H1 (cell line): ENCODE measurements at places on chromosomes 2 and 18. TPM values are rescaled to one million over a fixed set of nuclear protein-coding genes. Genes with fewer than 3 reads are reported as not detected.

The RNU2-63P gene
- 6.6 and 8.3 TPM in 2 replicates for total RNA-seq

- H3K27me3 ChIP-seq = peaks cover 1% of the 10 kb centered on the region
- no peak overlapping the region for H3K4me3 ChIP-seq
- no peak for DNase-seq
- no peaks in the 10 kb centered on the region for H3K4me1 ChIP-seq
- no peak overlapping the region for H3K27ac ChIP-seq
Measured at GRCh38 chr2:12265646-12266045, 451.1 kb upstream of the TRIB2 start.

- H3K36me3 ChIP-seq = no peaks in the 10 kb centered on the region
- DNase-seq = no peak
- H3K27me3 ChIP-seq = no peaks in the 10 kb centered on the region
- H3K4me3 ChIP-seq = peak overlapping the region; percentile 39
- H3K4me1 ChIP-seq = peaks cover 3% of the 10 kb centered on the region
- H3K27ac ChIP-seq = no peak overlapping the region; the same call in 1 of the 2 replicates
Measured at GRCh38 chr2:32947076-32947483, 327 bp downstream of the LTBP1 start.

The DIPK1C gene
- total RNA-seq = not detected in 2 replicates

GRCh38 chr2:7378591-7378990, 461.4 kb downstream of the RNF144A start:
- H3K27me3 ChIP-seq = no peaks in the 10 kb centered on the region
- H3K4me3 ChIP-seq = no peak overlapping the region
- H3K36me3 ChIP-seq = no peaks in the 10 kb centered on the region

The SPP2 gene
- not detected in 2 replicates for total RNA-seq

DNA sequence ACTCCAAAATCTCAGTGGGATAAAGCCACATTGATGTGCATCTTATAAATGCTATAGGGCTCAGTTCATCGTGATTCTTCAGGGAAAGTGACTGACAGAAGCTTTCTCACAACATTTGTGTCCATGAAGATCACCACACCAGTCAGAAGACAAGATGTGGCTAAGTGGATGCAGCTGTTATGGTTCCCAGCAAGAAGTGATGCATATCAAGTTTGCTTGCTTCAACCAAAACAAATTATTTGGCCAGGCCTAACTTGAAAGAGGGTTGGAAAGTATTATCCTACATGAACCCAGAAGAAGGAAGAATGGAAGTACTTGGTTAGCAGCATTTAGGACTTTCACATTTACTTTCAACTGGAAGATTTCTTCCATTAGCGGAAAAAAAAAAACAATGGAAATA, 210.0 kb upstream of the ACVR2A start:
- H3K36me3 ChIP-seq = no peaks in the 10 kb centered on the region
- no peak for DNase-seq
- H3K4me3 ChIP-seq = no peak overlapping the region
- H3K27ac ChIP-seq = no peak overlapping the region

- no peaks in the 10 kb centered on the region for H3K4me1 ChIP-seq
- no peaks in the 10 kb centered on the region for H3K27me3 ChIP-seq
- no peaks in the 10 kb centered on the region for H3K36me3 ChIP-seq
- no peak for DNase-seq
- H3K4me3 ChIP-seq = no peak overlapping the region
Measured at GRCh38 chr2:228657807-228658402, 476.4 kb upstream of the SPHKAP start.

The LIPG gene
- 9.8 and 11.8 TPM in 2 replicates for total RNA-seq

DNA sequence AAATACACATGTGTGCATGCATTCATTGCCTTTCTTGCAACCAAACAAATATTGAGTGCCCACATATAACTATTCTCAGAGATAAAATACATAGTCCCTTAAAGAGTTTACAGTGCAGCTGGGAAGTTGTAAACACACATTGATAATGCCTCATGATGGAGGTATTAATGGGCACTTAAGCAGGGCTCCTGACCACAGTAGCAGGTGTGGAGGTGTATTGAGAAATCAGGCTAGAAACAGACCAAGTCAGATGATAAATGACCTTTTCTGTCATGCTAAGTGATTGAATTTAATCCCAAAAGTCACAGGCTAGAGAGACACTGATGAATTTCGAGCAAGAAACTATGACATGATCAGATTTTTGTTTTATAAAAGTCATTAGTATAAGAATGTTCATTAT, 157.7 kb downstream of the ZNF385B start:
- no peaks in the 10 kb centered on the region for H3K36me3 ChIP-seq
- H3K4me1 ChIP-seq = no peaks in the 10 kb centered on the region
- DNase-seq = no peak
- no peak overlapping the region for H3K4me3 ChIP-seq
- H3K27me3 ChIP-seq = no peaks in the 10 kb centered on the region

GRCh38 chr2:103739186-103739585, 977.4 kb downstream of the TMEM182 start:
- H3K4me1 ChIP-seq = no peaks in the 10 kb centered on the region
- no peaks in the 10 kb centered on the region for H3K36me3 ChIP-seq
- H3K27ac ChIP-seq = no peak overlapping the region
- no peak for DNase-seq

GRCh38 chr18:6650747-6651146, 78.8 kb upstream of the ARHGAP28 start:
- H3K36me3 ChIP-seq = no peaks in the 10 kb centered on the region
- DNase-seq = no peak
- H3K4me1 ChIP-seq = peaks cover 3% of the 10 kb centered on the region
- H3K4me3 ChIP-seq = no peak overlapping the region

The KCNK3 gene
- 0.11 and 0.30 TPM in 2 replicates for total RNA-seq

GRCh38 chr2:19048593-19049266, 309.7 kb downstream of the OSR1 start:
- H3K27me3 ChIP-seq = no peaks in the 10 kb centered on the region
- no peak for DNase-seq
- H3K4me1 ChIP-seq = no peaks in the 10 kb centered on the region
- H3K36me3 ChIP-seq = no peaks in the 10 kb centered on the region

The TIGD1 gene
- total RNA-seq = 7.9 and 8.3 TPM in 2 replicates

The TMEM169 gene
- total RNA-seq = 2.4 and 2.5 TPM in 2 replicates

DNA sequence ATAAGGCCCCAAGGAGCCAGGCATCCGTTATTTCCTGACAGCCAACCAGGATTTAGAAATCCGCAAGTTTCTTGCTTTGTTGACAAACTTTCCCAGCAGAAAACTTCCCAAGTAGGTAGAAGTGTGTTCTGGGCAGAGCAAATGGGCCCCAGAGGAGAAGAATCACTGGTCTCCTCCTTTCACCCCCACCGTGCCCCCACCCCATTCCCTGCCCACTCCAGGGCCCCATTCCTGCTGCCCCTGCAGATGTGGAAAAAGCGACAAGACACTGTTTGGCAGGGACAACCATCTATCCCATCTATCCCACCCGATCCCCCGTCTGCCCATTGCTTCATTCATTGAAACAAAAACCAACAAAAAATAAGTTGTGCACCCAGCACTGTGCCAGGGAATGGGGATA, 10.2 kb upstream of the FAHD2A start:
- no peak overlapping the region for H3K27ac ChIP-seq
- no peak overlapping the region for H3K4me3 ChIP-seq

The DSEL gene
- 20.6 and 22.8 TPM in 2 replicates for total RNA-seq

The PLCL1 gene
- total RNA-seq = not detected in 2 replicates

DNA sequence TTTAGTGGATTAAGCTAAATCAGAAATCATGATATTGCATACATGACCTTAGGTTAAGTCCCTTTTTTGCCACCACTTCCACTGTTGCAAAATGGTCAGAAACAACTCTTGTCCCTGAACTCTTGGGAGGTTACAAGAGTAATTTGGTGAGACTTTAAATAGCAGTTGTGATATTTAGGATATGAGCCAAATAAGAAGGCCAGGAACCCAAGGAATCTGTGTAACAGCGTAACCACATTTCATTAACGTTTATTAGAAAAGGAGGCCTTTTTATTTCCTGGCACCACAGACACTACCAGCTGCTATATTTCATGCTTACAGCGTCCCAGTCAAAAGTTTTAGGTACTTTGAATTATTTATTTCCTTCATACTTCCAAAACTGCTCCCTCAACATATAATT, 268.0 kb downstream of the GPD2 start:
- H3K27me3 ChIP-seq = no peaks in the 10 kb centered on the region
- no peak overlapping the region for H3K4me3 ChIP-seq
- H3K27ac ChIP-seq = no peak overlapping the region
- DNase-seq = no peak

DNA sequence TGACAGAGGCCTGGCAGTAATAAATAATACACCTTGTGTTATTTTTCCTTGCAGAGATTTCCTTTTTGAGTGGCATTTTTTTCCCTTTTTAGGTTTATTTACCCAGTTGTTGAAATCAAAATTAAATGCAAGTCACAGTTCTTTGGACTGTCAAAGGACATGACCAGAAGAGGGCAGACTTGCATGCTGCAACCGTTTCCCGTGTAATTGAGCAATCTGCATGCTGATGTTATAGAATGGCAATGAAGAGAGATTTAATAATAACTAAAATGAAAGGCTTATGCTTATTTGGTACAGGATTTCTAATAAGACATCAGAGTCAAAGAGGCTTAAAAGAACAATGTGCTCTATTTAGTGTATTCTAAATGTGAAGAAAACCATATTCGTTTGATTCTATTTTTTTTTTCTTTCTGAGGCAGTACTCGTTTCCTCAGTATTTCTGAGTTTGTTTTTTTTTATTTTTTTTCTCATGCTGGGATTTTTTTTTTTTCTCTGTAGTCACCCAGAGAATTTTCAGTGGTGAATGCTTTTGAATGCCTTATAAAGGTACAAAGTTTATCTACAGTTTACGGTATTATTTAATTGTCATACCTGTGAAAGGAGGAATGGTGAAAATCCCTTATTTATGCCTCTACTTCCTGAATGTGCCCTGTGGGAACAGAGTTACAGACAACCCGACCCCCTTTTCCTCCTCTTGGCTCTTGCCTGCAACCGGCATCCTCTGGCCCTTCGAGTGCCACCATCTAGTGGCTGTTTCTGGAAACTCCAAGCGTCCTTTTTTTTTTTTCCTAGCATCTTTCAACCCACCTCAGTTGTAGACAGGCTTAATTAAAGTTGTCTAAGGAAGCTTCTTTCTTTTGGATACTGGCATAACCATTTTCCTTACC, 368.5 kb downstream of the LRRTM1 start:
- DNase-seq = no peak
- no peaks in the 10 kb centered on the region for H3K36me3 ChIP-seq
- H3K27me3 ChIP-seq = no peaks in the 10 kb centered on the region
- no peak overlapping the region; the same call in 1 of the 2 replicates for H3K4me3 ChIP-seq
- H3K27ac ChIP-seq = no peak overlapping the region

DNA sequence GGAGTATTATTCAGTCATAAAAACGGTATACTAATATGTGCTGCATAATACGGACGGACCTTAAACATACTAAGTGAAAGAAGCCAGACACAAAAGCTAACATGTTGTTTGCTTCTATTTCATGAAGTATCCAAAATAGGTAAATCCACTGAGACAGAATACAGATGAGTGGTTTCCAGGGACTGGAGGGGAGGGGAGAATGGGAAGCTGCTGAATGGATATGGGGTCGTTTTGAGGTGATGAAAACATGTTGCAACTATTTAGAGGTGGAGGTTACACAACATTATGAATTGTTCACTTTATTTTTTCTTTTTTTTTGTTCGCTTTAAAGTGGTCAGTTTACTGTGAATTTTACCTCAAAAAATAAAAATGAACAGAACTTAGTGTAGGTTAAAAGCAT, 52.9 kb downstream of the RAB10 start:
- no peaks in the 10 kb centered on the region for H3K4me1 ChIP-seq
- no peak overlapping the region for H3K27ac ChIP-seq
- H3K27me3 ChIP-seq = no peaks in the 10 kb centered on the region
- H3K36me3 ChIP-seq = no peaks in the 10 kb centered on the region
- no peak overlapping the region for H3K4me3 ChIP-seq
- DNase-seq = no peak
